T-helper 1 cell (primary cell): ENCODE measurements at places on chromosomes 4 and X.

DNA sequence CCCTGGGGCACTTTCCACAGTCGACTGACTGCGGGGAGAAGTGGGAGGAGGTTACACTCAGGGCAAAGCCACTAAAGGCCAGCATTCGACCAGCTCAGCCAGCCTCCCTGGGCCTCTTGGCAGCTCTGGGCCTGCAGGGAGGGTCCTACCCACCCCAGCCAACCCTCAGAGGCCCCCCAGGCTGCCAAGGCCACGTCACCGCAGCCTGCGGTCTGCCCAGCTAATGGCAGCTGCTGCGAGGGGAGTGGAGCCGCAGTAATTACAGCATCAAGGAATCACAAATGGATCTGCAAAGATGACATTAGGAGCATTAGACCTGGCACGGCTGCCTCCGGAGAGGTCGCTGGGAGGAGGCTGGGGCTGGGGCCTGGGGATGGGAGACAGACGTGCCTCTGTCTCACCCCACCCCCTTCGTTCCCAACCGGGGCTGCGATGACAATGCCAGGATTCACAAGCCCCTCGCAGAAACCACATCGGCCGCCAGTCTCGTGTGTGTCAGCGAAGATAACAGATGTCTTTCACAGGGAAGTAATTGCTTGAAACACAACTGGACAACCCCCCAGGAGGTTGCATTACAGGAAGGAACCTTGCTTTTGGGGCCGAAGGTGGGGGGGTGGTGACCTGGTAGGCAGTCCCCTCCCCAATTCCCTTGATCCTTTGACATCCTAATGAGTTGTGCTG, 367.6 kb downstream of the BCOR start:
- no peak for DNase-seq

DNA sequence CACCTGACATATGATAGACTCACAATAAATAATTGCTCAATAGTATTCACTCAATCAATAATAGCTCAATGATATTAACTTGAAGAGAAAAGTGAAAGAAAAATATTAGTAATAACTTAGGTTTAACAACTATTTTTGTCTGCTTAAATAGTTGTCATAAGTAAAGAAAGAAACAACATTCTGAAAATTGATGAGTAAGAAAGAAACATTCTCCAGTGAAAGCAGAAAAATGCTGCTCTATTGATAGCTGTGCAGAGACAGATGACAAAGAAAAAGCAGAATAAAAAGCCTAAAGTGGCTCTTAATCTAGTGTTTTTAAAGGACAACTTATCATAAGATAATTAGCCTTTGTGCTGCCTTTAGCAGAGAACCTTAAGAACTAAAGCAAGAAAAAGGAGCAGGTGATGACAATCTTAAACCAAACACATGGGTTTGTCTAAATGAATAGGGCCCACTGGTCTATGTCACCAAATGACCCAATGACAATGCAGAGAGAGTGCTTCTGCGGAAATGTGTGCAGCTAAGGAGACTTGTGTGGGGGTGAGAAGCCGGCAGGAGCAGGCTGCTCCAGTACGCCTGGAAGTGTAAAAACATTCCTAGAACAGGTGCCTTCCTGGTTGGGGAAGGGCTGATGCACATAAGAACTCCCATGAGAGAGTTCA, 13.2 kb downstream of the HS3ST1 start:
- DNase-seq: no peak

GRCh38 chr4:99062120-99062519, 26.5 kb downstream of the ADH5 start:
- DNase-seq: no peak

- DNase-seq: no peak
Observed at GRCh38 chrX:12986164-12986779, 11.4 kb downstream of the TMSB4X start.

DNA sequence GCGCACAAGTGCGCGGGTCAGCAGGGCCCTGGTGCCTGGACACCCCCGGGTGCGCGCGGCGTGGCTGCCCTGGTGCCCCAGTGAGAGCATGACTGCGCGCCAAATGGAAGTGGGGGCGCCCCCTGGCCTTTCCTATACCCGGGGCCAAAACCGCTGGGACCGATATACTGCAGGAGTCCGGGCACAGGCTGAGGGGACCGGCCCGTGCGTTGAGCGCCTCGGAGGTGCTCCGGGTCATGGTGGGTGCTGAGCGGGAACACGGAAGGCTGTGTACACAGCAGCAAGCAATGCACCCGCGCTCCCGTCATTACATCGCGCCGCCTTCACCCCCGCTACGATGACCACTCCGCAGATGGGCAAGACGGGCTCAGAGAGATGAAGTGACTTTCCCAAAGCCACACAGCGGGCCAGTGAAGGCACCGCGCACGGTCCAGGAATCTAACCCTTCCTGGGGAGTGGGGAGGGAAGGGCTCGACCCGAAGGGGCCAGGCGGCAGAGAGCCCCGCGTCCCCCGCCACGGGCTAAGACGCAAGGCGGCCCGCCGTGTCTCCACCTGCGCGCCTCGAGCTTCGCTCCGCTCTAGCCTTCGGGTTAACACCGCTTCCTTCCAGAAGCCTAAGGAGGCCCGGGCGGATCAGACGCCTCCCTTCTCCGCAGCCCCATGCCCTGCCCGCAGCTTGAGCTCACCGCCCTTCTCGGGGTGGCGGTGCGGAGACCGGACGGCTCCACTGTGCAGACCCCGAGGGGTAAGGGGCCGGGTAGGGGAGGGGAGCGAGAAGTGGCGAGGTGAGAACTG, 11.3 kb downstream of the HMX1 start:
- no peak for DNase-seq

- no peak for DNase-seq
Observed at GRCh38 chr4:89685277-89685676, 151.7 kb downstream of the SNCA start.
